CD8-positive, alpha-beta memory T cell (primary cell): ENCODE measurements at places on chromosomes 3 and 15.

DNA sequence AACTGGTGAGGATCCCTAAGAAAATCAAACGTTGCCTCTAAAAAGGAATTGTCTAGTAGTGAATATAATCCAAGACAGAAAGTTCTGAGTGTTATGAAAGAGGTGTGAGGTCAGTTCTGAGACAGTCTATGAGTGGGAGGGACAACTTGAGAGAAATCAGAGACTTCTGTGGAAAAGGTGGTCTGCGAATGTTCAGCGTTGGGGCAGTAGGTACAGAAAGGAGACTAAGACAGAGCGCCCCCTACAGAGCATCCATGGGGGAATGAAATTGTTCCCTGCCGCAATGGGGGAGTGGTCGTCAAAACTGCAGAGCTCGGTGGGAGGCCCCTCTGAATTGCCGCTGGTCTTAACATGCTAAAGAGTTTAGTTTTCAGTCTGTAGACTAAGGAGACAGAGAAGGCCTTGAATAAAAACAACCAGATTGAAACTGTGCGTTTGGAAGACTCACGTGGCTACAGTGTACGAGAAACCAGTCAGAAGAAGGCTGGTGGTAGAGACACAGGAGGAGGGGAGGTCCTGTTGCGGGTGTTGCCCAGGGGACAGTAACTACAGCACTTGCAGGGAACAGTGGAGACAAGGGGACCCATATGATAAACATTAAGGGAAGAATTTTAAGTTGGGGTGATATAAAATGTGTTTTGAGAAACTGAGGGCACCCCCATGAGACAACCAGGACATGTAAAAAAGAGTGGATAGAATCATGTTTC lies 6.9 kb downstream of the TNIK start:
- no peak overlapping the region for H3K4me3 ChIP-seq
- no peak overlapping the region for H3K27ac ChIP-seq
- no peak for DNase-seq
- no peaks in the 10 kb centered on the region for H3K36me3 ChIP-seq
- H3K4me1 ChIP-seq = peaks cover 40% of the 10 kb centered on the region
- no peaks in the 10 kb centered on the region for H3K27me3 ChIP-seq

DNA sequence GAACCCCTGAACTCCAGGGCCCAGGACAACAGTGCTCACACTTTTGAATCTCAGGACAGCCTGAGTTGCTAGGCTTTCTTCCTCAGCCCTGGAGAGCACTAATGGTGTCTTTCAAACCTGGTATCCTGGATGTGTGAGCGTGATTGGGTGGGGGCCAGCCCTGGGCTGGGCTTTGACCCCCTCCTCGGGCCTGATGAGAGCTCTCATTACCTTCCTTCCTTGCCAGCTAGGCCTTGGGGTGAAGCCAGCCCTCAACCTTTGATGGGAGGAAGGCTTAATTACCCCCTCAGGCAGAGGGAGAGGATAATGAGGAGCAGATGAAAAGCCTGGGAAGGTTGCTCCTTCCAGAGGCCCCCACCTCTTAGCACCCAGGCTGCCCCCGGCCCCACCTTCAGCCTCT lies 31.1 kb upstream of the INSYN1 start:
- no peaks in the 10 kb centered on the region for H3K27me3 ChIP-seq
- no peaks in the 10 kb centered on the region for H3K4me1 ChIP-seq
- no peak for DNase-seq
- no peaks in the 10 kb centered on the region for H3K36me3 ChIP-seq
- H3K4me3 ChIP-seq = no peak overlapping the region

- H3K36me3 ChIP-seq = no peaks in the 10 kb centered on the region
- no peaks in the 10 kb centered on the region for H3K27me3 ChIP-seq
- H3K27ac ChIP-seq = no peak overlapping the region
- H3K4me3 ChIP-seq = no peak overlapping the region
- peaks cover 5% of the 10 kb centered on the region for H3K4me1 ChIP-seq
Observed at GRCh38 chr15:63463036-63463435, 41.4 kb upstream of the USP3 start.

- no peak overlapping the region for H3K4me3 ChIP-seq
- no peak for DNase-seq
- no peaks in the 10 kb centered on the region for H3K4me1 ChIP-seq
- H3K36me3 ChIP-seq = no peaks in the 10 kb centered on the region
- H3K27ac ChIP-seq = no peak overlapping the region
- no peaks in the 10 kb centered on the region for H3K27me3 ChIP-seq
Observed at GRCh38 chr15:62488387-62488786, 323.3 kb upstream of the C2CD4B start.
